ENCODE measurements at places on chromosomes 1 and 21.
A peak's percentile ranks its signal among the peaks of the same experiment; 100 is the strongest.

GRCh38 chr1:198701250-198701649 is 62.4 kb downstream of the PTPRC start:
- H3K27ac ChIP-seq, result peak overlapping the region; percentile 3
- no peak for DNase-seq
- H3K36me3 ChIP-seq, result no peaks in the 10 kb centered on the region
- no peak overlapping the region for H3K4me3 ChIP-seq
- H3K27me3 ChIP-seq, result no peaks in the 10 kb centered on the region

DNA sequence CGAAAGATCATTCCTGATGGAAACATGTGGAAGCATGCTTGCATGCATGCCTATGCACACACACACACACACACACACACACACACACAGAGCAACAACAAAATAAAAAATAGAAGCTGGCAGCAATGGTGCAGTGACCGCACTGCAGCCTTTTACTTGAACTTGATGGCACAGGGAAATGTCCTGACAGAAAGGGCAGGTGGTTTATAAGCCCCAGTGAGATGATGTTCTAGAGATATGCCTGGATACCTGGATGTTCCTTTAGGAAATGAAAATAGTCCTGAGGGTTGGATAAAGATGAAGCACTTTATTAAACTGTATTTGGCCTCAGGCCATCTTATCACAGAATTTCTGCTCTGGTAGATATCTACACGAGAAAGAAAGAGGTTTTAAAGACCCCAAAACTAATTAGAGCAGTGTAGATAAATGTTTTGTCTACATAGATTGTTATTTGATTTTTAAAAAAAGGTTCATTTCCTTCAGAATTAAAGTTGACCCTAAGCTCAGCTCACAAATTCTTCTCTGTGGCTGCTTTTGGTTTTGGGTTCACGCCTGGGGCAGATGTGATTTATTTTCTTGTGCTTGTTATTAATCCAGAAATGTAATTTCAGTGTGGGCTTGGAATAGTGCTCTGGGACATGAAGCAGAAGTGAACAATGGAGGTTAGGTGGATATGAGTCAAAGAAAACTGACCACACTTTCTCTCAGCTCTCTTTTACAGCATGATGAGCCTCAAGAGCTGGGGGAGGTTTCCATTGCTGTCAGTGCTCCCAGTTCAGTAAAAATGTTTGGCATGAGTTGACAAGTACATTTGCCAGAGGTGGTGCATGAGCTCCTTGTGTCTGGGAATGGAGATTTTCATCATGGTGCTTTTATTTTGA is 22.9 kb downstream of the ADAM30 start:
- no peaks in the 10 kb centered on the region for H3K4me1 ChIP-seq
- H3K4me3 ChIP-seq, result no peak overlapping the region
- no peaks in the 10 kb centered on the region for H3K36me3 ChIP-seq
- H3K27ac ChIP-seq, result no peak overlapping the region
- no peak for DNase-seq

- no peak overlapping the region for H3K4me3 ChIP-seq
- H3K27me3 ChIP-seq, result no peaks in the 10 kb centered on the region
- DNase-seq, result no peak
- H3K36me3 ChIP-seq, result no peaks in the 10 kb centered on the region
Measured at GRCh38 chr1:189962181-189962580, 515.5 kb downstream of the BRINP3 start.

DNA sequence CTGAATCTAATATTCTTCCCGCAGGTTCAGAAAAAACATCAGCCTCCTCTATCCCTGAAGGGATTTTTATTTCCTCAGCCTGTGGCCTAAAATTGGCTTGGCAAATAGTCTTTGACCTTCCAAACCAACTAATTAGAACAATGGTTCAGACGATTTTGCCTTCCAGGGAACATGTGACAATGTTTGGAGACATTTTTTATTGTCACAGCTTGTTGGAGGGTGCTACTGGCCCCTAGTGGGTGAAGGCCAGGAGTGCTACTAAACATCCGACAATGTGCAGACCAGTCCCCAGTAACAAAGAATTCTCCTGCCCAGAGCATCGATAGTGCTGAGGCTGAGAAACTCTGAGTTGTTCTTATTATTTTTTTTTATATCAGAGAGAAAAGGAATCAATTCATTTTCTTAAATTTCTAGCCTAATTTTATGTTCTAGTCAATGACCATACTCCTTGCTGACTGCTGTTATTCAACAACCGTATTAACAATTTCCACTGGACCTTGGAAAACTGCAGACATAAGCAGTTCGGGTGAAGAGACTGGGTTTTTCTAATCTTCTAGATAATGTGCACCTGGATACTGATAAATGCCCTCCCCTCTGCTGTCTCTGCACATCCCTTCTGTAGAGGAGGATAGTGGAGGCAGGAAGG is 280.7 kb downstream of the LMX1A start:
- no peak for DNase-seq
- H3K27me3 ChIP-seq, result peaks cover 5% of the 10 kb centered on the region
- H3K4me3 ChIP-seq, result no peak overlapping the region
- no peaks in the 10 kb centered on the region for H3K4me1 ChIP-seq
- H3K36me3 ChIP-seq, result no peaks in the 10 kb centered on the region

GRCh38 chr1:219985169-219985568 is 56.8 kb upstream of the SLC30A10 start:
- no peak for DNase-seq
- H3K4me1 ChIP-seq, result no peaks in the 10 kb centered on the region
- no peaks in the 10 kb centered on the region for H3K27me3 ChIP-seq
- H3K4me3 ChIP-seq, result no peak overlapping the region

GRCh38 chr1:94876362-94876761 is 50.5 kb downstream of the CNN3 start:
- peaks cover 3% of the 10 kb centered on the region for H3K27me3 ChIP-seq
- H3K4me1 ChIP-seq, result no peaks in the 10 kb centered on the region
- H3K27ac ChIP-seq, result no peak overlapping the region
- DNase-seq, result no peak
- no peaks in the 10 kb centered on the region for H3K36me3 ChIP-seq

GRCh38 chr1:243801378-243801777 is 48.7 kb downstream of the AKT3 start:
- no peak overlapping the region for H3K27ac ChIP-seq
- H3K27me3 ChIP-seq, result no peaks in the 10 kb centered on the region
- H3K4me1 ChIP-seq, result peaks cover 5% of the 10 kb centered on the region
- no peak for DNase-seq
- peaks cover 2% of the 10 kb centered on the region for H3K36me3 ChIP-seq
- H3K4me3 ChIP-seq, result no peak overlapping the region

- no peaks in the 10 kb centered on the region for H3K36me3 ChIP-seq
- no peaks in the 10 kb centered on the region for H3K4me1 ChIP-seq
- DNase-seq, result no peak
Measured at GRCh38 chr1:62774006-62774405, 9.9 kb upstream of the ATG4C start.

- no peak overlapping the region for H3K4me3 ChIP-seq
- no peak for DNase-seq
- no peaks in the 10 kb centered on the region for H3K27me3 ChIP-seq
Measured at GRCh38 chr1:174413632-174414031, 34.1 kb upstream of the GPR52 start.

GRCh38 chr1:228917755-228918154 is 182.5 kb downstream of the RHOU start:
- peaks cover 8% of the 10 kb centered on the region for H3K4me1 ChIP-seq
- no peak overlapping the region for H3K4me3 ChIP-seq
- no peaks in the 10 kb centered on the region for H3K27me3 ChIP-seq
- DNase-seq, result no peak

- no peak overlapping the region for H3K4me3 ChIP-seq
- peaks cover 3% of the 10 kb centered on the region for H3K36me3 ChIP-seq
- no peak overlapping the region for H3K27ac ChIP-seq
- no peak for DNase-seq
Measured at GRCh38 chr1:198205016-198205684, 48.4 kb downstream of the NEK7 start.

Data from T-cell (primary cell).